ENCODE measurements at places on chromosomes 16 and 17.

GRCh38 chr17:183021-183420 lies 1.6 kb upstream of the DOC2B start:
- DNase-seq = no peak

DNA sequence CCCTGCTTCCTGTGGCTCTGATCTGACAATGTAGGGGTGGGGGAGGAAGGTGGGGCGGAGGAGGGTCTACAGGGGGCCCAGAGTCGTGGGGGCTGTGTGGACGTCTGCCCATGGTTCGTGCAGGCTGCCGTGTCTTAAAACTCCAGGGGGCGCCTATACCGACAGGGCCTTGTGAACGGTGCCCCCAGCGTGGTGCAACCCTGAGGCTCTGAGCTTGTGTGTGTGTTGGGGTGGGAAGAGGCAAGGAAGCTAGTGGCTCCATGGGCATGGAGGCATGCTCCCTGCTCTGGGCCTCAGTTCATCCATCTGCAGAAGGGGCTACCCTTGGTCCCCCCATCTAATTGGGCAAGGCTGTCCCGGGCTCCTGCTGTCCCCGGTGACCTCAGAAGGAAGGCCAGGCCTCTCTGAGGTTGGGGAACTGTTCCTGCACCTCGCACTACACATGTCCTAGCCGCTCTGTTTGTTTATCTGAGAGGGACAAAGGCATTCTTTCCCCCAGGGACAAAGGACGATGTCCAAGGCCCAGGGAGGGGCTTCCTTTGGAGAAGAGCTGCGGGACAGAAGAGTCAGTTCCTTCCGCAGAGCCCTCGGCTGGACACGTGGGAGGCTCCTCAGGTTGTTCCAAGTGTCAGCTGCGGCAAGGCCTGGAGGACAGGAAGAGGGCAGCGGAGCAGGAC lies 13.5 kb downstream of the CA4 start:
- no peak for DNase-seq

- DNase-seq = no peak
These were observed 21.3 kb downstream of the ASPA start for GRCh38 chr17:3497101-3497500.

DNA sequence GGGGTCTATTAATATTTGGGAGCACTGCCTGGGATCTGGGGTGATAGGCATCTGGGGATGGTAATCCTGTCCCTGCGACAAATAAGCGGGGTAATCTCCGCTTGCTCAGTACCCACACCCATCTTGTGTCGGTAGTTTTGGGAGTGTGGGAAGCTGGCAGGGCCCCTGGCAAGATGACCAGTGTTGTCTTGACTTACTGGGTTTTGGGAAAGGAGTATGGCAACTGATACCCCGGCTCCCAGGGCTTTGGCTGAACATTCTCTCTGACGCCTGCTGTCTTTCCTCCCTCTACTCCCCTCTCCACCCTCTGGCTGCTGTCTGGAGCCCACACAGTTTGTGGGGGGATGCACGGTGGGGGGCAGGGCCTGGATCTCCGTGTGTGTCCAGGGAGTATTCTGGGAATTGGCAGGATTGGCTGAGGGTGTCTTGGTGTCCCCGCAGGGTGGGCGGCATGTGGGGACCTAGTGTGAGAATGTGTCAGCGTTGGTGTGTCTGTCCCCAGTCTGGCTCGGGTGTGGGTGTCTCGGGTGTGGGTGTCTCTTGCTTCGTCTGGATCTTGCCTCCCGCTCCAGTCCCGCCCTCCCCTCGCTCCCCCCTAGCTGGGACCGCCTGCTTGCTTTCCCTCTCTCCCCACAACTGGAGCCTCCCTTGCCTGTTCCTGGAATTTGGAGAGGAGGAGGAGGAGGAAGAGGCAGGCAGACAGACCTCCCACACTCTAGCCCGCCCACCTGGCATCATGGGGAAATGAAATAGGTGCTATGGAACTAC lies 12.0 kb downstream of the RARA start:
- DNase-seq = no peak

- DNase-seq = no peak
These were observed 8.5 kb upstream of the ADCY7 start for GRCh38 chr16:50257876-50258275.

DNA sequence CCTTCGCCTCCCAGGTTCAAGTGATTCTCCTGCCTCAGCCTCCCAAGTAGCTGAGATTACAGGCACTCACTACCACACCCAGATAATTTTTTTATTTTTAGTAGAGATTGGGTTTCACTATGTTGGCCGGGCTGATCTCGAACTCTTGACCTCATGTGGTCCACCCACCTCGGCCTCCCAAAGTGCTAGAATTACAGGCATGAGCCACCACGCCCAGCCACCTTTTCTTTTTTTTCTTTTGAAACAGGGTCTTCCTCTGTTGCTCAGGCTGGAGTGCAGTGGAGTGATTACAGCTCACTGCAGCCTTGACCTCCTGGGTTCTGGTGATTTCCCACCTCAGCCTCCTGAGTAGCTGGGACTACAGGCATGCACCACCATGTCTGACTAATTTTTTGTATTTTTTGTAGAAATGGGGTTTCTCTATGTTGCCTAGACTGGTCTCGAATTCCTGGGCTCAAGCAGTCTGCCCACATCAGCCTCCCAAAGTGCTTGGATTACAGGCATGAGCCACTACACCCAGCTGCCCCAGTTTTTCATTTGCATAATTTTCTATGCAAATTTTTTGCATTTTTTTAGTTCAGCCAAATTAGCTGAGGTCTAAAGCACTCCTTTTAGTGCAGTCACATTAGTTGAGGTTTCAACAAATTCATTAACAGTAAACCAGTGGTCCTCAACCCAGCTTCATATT lies 11.3 kb downstream of the WWP2 start:
- DNase-seq = no peak

- DNase-seq = peak; percentile 20
These were observed 56.2 kb downstream of the PRMT7 start for GRCh38 chr16:68367030-68367429.

Measured in NCI-H748 treated with DMSO at 0.1 percent for 48 hours (cell line).